ENCODE measurements at places on chromosomes 6 and 20.

DNA sequence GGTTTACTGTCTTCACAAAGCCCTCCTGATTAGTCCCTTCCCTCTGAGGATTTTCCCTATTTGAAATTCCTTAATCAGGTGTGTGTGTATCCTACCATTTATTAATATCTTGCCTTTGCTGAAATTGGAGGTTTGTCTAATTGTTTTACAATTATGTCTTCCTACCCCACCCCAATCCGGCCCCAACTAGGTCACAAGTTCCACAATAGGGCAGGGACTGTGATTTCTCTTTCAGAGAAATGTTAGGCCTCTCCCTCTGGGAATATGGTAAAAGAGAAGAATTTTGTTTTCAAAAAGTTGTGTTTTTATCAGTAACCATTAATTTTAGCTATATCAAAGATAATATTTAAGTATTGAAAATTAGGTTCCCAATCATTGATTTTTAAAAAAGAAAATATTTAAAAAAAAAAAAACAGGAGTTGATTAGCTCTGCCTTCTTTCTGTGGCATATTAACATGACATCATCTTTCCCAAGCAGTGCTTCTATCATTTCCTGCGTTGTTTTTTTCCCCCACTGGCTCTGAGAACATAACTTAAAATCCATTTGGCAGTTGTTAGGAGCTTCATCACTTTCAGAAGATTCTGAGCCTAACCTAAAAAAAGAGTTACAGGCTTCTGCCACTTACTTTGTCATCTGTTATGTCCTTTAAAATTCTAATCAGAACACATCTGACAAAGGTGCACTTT is 36.1 kb downstream of the BLOC1S5 start:
- DNase-seq, result no peak

GRCh38 chr20:50699688-50700087 is 8.3 kb upstream of the RIPOR3 start:
- no peak for DNase-seq

DNA sequence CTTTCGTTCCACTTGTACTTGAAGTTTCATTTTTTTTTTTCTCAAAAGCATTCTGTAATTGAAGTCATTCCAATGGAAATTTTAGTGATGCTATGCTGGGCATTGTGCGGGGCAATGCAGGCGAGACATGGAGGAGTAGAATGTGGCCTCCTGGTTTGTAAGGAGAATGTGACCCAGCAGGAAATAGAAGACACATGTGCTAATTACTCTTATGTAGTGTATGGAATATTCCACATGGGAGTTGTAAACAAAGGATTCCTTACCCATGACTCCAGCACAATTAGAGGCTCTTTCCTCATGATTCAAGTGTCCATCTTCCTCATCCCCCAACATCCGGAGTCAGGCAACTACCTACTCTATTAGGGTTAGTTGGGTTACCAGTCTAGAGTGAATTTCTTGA is 14.9 kb upstream of the RFPL4B start:
- DNase-seq, result no peak

- DNase-seq, result peak; percentile 13
Observed at GRCh38 chr6:114304304-114304887, 38.4 kb downstream of the HS3ST5 start.

- DNase-seq, result no peak
Observed at GRCh38 chr6:47839645-47840044, 57.8 kb downstream of the OPN5 start.

GRCh38 chr20:10509376-10509775 is 74.3 kb downstream of the SLX4IP start:
- DNase-seq, result no peak

- DNase-seq, result no peak
Observed at GRCh38 chr20:59566631-59567524, 37.5 kb upstream of the PHACTR3 start.

GRCh38 chr6:111597291-111598086 is 8.2 kb downstream of the TRAF3IP2 start:
- DNase-seq, result no peak

GRCh38 chr6:96162711-96163120 is 146.9 kb downstream of the FUT9 start:
- DNase-seq, result no peak

All from Panc1 (cell line).